Stimulated activated CD8-positive, alpha-beta memory T cell treated with anti-CD3 and anti-CD28 coated beads, Interleukin-2, amount 100 ng/mL, for 1 hour (primary cell): ENCODE measurements at places on chromosomes 6 and 20.

- no peak for DNase-seq
Measured at GRCh38 chr6:163892824-163893561, 478.5 kb downstream of the QKI start.

GRCh38 chr20:19416627-19417026, 204.2 kb downstream of the SLC24A3 start:
- DNase-seq: no peak

DNA sequence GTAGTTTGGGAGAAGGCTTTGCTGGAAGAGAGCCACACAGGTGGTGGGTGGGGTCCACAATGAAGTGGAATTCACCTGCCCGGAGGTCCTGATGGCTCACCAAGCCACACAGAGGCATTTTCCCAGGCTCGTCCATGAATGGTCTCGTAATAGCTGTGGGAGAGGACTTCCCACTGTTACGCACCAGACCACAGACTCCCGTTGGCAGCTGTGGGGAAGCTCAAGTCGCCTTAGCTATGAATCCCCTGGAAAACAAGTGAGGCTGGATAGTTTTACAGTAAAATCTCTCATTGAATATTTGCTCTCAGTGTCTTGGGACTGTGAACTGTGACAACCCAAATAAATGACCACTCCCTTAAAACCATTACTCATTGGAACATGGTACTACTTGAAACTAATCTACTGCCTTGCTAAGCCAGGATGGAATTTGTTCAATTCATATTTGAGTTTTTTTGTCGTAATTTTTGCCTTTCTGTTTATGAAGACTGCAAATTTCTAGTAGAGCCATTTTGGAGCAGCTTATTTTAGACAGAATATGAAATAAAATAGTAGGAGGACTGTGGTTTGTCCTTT, 79.4 kb downstream of the JAG1 start:
- DNase-seq: no peak

GRCh38 chr6:111892431-111892830, 19.2 kb upstream of the FYN start:
- no peak for DNase-seq

DNA sequence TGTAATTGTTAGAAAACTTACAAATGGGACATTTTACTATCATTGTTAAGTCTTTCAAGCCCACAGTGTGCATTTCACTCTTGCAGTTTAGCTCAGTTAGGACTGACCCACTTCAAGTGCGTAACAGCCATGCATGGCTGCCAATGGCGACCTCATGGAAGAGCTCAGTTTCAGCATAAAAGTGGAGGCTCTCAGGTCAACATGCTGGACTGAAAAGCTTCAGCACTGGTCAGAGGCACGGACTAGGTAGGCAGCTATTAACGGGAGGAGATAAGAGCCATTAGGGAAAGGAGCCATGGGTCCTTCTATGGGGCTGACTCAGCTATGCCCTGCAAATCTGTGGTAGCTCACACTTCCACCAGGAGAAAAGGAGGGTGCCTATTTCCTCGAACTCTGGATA, 101.8 kb downstream of the TTLL2 start:
- no peak for DNase-seq

DNA sequence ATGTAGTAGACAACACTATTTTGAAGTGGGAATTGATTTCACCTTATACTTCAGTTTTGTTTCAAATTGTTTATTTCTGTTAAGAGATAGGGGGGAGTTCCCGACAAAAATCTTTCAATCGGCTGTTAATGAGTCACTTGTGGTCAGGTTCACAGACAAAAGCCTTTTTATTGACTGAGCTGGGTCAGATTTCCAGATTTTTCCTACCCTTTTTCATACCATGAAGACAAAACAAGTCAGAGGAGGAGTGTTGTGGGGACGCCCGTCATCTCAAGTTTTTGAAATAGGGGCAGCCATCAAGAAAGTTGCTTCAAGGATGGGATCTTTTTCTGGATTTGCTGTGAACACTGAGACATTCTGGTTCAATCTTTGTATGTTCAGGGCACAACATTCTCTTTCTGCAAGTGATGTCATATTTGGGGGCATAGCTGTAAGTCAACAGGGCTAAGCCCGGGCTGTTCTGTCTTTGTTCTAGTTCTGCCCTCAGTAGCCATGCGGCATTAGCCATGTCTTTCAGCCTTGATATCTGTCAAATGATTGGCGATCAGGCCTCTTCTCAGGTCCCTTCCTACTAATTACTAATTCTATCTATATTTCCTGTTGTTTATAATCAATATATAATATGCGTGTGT, 496.0 kb upstream of the MARCKS start:
- DNase-seq: no peak

DNA sequence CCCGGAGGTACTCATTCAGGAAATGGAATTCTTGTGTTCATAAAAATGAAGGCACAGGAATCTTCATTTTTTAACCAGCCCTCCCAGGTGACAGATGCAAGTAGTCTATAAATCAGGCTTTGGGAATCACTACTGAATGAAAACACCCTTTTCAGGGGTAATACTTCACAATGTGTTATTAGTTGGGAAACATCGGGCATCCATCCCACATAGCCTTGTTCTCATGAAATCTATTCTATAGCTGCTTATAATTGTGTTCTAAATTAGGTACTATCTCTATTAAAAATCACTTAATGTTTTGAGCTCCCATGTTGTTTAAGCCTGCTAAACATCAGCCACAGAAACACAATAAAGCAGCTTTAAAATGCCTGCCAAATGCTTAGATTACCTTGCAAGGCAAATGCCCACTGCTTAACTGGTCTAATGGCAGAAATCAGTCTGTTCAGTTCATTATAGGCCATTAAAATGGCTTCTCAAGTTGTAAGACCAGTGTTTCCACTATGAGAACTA, 94.9 kb downstream of the L3MBTL3 start:
- no peak for DNase-seq

DNA sequence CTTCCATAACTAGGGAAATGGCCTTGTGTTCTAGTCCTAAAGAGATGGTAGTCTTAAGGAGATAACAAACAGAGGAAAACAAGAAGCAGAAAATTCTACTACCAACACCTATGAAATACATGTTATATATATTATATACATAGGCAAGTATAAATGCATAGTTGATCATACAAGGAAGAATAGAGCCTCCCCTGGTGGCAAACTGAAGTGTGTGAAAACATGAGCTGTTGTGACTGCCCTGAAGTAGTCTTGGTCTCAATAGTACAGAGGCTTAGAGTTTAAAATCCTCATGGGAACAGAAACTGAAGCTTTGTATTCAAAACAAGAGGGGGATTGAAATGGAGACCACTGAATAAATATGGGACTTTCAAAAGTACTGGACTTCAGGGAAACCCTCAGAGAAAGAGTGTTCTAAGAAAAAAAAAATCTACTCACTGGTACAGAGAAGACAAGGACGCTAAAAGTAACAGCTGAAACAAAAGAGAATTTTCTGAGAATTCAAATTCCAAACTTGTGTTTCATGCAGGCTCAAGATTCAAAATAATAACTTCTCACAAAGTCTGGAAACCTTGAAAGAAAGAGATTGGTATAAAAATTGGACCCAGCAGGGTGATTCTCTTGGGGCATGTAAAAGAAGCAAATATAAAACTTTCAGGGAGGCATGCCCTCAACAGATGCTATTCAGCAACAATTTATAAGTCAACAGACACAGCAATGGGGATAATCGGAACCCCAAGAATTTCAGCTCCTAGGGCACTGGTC, 59.7 kb upstream of the SAMD3 start:
- no peak for DNase-seq

DNA sequence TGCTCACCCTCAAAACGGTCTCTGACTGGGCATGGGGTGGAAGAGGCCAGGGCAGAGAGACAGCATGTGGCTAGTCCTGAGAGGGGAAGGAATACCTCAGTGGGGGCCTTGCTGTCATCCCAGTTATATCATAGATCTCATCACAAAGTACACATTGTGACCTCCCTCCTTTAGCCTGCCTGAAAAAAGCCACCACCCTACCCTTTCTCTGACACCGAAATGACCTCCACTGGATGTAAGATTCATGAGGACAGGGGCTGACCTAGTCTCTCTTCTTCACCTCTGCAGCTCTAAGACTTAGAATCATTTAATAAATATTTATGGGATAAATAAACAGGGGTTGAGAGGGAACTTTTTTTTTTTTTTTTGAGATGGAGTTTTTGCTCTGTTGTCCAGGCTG, at the start of gene C20orf173:
Gene C20orf173 (minus strand): TSS at position 101 of the 400 bp plus-strand sequence. CDS start 279 bp downstream, outside the sequence.
- no peak for DNase-seq

GRCh38 chr20:34562641-34563040, 4.1 kb downstream of the MAP1LC3A start:
- DNase-seq: no peak

DNA sequence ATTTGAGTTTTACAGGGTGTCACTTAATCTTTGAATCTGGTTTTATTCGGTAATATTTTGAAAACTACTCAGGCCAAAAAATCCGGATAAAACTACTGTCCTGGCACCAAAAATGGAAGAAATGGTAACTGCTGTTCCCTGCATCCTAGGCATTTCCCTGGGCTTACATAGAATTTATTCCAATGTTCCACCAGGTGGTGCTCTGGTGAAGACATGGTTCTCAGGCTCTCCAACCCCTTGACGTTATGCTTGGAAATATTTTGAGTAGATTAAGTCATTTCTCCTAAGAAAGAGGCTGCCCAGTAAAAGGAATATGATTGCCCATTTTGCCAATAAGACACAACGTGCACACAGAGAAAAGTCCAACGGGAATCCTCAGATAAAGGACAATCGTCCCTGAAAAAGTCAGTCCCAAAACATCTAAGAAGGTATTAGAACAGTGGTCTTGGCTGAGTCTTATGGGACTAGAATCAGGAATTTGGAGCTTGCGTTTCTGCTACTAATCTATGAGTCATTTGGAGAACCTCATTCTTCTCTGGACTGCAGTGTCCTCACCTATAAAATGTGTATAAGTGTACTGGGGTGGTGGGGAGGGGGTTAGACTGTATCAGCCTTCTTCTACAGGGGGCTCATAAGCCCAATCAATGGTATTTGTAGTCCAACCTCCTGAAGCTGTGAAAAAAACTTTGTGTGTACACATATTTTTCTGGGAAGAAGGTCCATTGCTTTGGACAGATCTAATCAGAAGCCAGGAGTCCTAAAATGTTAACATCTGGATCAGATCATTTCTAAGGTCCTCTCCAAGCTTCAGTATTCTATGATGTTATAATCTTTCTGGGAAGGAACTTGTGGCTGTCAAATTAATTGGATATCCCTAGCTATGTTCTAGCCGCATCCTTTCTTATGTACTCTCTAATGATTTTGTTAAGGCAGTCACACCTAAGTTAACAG, 131.0 kb upstream of the BMP2 start:
- no peak for DNase-seq
